ENCODE measurements at places on chromosomes 2 and 18.

DNA sequence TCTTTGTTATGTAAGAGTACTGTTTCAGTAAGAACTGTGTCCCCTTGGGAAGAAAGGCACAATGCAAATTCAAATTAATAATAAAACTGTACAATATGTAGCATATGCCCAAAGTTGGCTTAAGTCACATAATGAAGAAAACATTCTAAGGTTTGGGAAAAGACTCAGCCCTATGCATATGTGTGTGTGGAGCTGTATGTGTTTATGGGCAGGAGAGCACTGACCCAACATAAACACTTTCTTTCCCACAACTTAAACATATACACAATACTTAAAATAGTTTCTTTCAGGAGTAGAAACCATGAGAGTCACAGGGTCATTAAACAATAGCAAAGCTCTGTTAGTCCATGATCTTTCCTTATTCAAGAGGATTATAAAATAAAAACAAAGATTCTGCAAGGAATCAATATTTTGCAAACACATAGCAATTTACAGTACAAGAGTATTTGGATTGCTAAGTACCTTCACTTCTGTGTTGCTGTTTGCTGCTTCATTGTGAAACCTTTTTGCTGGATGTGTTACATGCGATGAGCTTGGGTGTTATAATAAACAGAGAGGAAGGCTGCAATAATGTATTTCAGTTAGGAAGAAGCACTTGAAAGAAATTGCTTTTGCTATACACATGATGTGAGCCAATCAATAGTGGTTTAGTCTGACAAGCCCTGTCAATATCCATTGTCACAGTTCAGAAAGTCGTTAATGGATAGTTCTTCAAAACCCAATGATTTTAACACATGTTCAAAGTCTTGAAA, 347.3 kb downstream of the ARHGAP15 start:
- DNase-seq, result no peak

DNA sequence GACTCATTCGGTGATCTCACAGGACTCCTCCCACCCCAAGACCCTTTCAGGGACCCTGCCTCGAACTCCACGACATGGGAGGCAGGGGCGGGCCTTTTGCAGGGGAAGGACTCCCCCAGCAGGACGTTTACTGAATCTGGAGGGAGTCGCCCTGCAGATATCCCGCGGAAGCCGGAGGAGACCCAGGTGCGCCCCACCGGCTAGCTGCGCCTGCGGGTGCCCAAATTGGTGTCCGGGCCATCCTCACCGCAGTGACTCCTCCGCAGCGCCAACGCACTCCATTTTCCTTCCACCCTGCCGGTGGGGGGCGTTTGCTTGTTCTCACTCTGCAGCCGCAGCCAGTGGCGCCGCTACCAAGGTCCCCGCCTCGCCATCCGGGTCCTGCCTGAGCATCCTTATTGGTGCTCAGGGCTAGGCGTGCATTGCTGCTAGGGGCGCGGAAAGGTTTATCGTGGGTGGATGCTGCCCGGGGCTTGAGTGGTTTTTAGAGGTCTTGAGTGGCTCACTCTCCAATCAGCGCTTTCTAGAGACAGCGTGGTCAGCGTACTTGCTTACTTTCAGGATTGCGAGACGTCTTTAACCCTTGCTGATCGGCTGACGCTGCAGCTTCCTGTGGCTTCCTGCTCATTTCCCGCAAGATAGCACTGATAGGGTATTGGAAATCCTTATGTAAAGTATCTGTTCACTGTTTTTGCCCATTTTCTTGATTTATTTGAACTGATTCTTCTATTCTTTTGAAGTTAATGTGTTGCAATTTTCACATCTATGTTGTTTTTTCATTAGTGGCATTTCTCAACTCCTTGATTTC, 81.4 kb downstream of the BIN1 start:
- DNase-seq, result peak; percentile 17

DNA sequence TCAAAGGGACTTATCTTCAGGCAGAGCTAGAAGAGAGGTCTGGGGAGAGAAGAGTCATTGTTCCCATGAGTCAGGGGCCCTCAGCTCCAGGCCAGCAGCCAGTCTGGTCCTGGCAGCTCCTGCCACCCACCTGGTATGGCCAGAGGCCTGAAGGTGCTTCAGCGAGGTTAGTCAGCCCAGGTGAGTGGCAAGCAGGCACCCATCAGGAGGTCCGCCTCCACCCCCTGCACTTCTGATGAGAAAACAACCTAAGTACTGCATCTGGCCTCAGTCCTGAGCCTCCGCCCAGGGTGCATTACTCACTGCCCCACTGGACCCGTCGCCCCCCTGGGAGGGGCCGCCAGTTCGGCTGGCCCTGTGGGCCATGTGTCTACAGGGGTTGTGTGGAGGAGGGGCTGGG, 130.2 kb downstream of the INHBB start:
- DNase-seq, result no peak

- peak; percentile 87 for DNase-seq
These were observed 34.7 kb downstream of the NAPG start for GRCh38 chr18:10560452-10561045.

DNA sequence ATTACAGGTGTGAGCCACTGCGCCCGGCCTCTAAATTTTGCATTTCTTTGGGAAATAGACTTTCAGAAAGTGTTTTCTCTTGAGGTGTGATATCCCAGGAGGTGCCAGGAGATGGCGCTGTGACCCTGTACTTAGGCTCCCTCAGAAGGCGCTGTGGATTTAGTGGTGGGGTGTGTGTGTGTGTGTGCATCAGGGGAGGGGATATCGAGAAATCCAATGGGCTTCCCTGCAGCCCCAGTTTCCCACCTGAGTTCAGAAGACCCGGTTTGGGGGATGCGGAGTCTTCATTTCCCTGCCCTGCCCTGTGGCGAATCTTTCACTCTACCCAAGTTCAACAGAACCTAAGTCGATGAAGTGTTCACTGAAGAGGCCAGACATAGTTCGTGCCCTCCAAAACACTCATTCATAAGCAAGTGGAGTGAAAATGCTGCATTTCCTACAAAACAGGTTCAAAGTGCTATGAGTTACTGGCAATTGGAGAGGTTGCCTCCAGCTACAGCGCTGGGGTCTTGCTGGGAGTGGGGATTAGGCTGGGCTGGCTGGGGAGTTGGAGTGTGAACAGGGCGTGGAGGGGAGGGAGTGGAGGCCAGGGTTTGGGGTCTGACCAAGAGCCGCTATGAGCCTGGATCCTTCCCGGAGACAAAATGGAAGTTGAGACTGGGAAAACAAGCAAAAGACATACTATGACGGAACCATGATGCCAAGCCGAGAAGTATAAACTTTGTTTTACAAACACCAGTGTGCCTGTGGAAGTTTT, 6.5 kb upstream of the WNT6 start:
- peak; percentile 44 for DNase-seq
